ENCODE measurements at places on chromosomes 12 and 14. TPM values are rescaled to one million over a fixed set of nuclear protein-coding genes. Genes with fewer than 3 reads are reported as not detected.

GRCh38 chr12:28851781-28852180, 297.3 kb upstream of the FAR2 start:
- H3K4me1 ChIP-seq: no peaks in the 10 kb centered on the region
- no peaks in the 10 kb centered on the region for H3K36me3 ChIP-seq
- DNase-seq: no peak
- no peaks in the 10 kb centered on the region for H3K27me3 ChIP-seq
- H3K27ac ChIP-seq: no peak overlapping the region

GRCh38 chr12:19165451-19165850, 35.9 kb downstream of the PLEKHA5 start:
- H3K4me1 ChIP-seq: no peaks in the 10 kb centered on the region
- H3K27me3 ChIP-seq: no peaks in the 10 kb centered on the region
- no peak for DNase-seq
- no peak overlapping the region for H3K4me3 ChIP-seq
- H3K27ac ChIP-seq: no peak overlapping the region

GRCh38 chr14:89794096-89794495, 160.4 kb downstream of the EFCAB11 start:
- H3K27me3 ChIP-seq: no peaks in the 10 kb centered on the region
- H3K4me1 ChIP-seq: no peaks in the 10 kb centered on the region
- no peak overlapping the region for H3K27ac ChIP-seq
- DNase-seq: no peak
- no peak overlapping the region for H3K4me3 ChIP-seq

GRCh38 chr12:69066492-69067373, 133.8 kb upstream of the CPM start:
- H3K4me1 ChIP-seq: no peaks in the 10 kb centered on the region
- no peak overlapping the region for H3K27ac ChIP-seq
- no peaks in the 10 kb centered on the region for H3K36me3 ChIP-seq
- DNase-seq: no peak
- no peaks in the 10 kb centered on the region for H3K27me3 ChIP-seq

HOXC5 gene
- polyA plus RNA-seq: not detected

DNA sequence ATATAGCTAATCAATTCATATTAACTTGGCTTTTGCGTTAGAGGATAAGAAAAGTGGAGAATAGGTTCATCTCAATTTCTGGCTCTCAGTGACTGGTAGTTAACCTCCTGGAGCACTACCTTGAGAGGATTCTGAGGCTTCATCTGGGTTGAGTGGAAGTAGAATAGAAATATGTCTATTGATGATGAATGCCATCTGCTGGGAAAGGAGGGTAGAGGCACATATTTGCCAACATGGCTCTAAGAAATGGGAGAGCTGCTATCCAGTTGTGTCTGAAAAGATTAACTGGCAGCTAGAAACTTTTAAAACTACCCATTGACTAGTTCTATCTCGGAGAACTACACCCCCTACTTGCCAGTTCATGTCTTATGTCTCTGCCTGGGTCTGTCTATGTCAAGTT, 530.1 kb downstream of the NRXN3 start:
- H3K36me3 ChIP-seq: no peaks in the 10 kb centered on the region
- no peak for DNase-seq
- H3K4me3 ChIP-seq: no peak overlapping the region
- no peaks in the 10 kb centered on the region for H3K4me1 ChIP-seq

Data from naive thymus-derived CD4-positive, alpha-beta T cell (primary cell).